ENCODE measurements at places on chromosomes 4 and X.

DNA sequence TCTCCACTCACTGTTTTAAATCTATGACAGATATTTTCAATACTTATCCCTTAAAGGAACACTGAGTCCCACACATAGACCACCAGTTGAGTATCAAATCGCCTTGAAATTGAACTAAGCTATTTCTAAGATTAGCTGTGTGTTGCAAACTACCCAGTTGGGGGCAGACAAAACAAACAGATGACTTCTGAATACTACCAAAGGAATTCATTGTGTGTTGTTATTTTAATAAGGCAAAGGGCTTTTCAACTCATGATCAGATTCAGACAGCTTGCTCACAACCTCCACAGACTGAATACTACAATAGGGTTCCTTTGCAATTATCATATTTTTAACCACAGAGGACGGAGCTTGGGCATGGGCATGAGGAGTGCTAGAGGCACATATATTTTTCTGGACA lies 283.0 kb upstream of the GPC4 start:
- DNase-seq: no peak

DNA sequence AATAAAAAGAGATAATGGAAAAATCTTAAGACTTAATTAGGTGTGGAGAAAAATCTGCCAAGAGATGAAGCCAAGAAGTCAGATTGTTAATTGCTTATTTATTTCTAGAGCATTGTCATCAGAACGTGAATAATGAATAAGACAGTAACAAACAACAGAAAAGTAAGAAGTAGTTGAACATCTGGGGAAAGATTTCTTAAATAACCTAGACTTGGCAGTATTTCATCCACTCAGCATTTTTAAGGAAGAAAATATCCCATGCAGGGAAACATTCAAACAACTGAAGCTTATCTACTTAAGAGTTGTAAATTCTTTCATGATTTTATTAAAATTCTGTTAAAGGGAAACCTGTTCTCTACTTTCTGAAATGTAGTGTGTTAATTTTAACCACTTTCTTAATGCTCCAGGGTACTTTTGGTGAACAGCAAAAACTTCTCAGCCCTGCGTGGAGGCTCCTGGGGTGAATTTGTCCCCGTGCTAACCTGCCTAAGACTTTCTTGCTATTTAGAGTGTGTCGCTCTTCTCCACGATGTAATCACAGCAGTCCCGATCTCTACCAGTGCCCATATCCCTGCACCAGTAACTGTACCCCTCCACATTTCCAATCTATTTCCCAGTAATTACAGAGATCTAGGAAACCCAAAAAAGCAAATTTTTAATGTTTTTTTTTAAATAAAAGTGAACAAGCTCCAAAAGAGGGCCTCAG lies 124.6 kb downstream of the CORIN start:
- no peak for DNase-seq

DNA sequence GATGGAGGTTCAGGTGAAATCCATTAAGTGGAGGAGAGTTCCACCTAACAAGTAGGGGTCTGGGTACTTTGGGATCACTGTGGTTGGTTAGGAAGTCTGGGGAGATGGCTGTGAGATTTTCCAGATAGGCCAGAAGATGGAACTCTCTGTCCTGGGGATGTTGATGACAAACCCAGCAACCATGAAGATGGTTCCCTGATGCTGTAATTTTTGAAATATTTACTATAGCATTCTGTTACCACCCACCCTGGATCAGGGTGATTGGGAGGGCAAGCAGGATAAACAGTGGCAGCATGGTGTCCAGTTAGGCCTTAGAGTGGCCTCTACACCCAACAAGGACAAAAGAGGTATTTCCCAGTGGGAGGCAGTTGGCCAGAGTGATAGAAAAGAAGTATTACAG lies 15.9 kb upstream of the NELFA start:
- no peak for DNase-seq

GRCh38 chr4:80492761-80493160 lies 157.2 kb downstream of the CFAP299 start:
- DNase-seq: peak; percentile 1

- no peak for DNase-seq
These were observed 37.3 kb downstream of the NUDT11 start for GRCh38 chrX:51459125-51459524.

DNA sequence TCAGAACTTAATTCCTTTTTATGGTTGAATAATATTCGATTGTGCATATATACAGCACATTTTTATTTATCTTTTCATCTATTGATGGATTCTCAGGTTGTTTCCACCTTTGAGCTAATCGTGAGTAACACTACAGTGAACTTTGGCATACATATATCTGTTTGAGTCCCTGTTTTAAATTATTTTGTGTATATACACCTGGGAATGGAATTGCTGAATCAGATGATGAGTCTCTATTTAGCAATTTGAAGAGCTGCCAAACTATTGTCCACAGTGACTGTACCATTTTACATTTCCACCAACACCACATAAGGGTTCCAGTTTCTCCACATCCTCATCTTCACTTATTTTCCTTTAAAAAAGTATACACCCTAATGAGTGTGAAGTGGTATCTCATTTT lies 166.2 kb upstream of the FGF13 start:
- no peak for DNase-seq

- no peak for DNase-seq
These were observed 64.0 kb upstream of the STX18 start for GRCh38 chr4:4605849-4606248.

DNA sequence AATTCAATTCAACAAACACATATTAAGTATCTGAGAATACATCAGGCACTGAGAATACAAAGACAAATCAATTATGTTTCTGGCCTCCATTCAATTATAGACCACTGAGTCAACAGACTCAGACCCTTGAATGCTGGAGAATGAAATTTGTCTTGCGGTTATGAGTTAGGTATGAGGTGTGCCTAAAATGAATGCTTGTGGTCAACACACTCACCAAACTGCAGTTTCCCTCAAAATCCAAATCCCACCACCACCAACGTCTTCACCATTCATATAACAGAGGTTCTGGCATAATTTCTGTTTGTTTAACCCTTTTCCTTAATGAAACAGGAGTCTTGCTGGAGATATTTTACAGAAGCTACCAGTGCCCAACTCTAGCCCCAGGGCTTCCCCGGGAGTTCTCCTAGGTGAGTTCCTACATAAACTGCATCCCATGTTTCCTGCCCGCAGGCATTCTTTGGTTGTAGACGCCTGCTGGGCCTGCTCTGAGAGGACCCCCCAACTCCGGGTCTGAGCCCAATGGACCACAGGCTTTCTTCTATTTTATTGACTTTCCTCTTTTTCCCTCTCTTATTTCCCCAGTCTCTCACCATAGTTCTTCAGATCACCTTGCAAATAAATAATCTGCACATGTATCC lies 119.2 kb downstream of the DDX53 start:
- DNase-seq: no peak

All from stimulated activated CD8-positive, alpha-beta memory T cell treated with anti-CD3 and anti-CD28 coated beads, Interleukin-7, amount 100 ng/mL, for 4 hours (primary cell).